Heart right ventricle (tissue), 16 donors: ENCODE measurements at places on chromosomes 4 and X. TPM values are rescaled to one million over a fixed set of nuclear protein-coding genes. Genes with fewer than 3 reads are reported as not detected.

Gene CD38
- 0.96 TPM for total RNA-seq

Gene MAOA
- total RNA-seq, result 152 TPM

Gene CENPVL1
- total RNA-seq, result not detected

Gene TLR6
- total RNA-seq, result 1.6 TPM

Gene HAUS7
- total RNA-seq, result 12.7 TPM
